ENCODE measurements at places on chromosomes 7 and 10.
A peak's percentile ranks its signal among the peaks of the same experiment; 100 is the strongest.

GRCh38 chr10:21807180-21807579 lies 196.3 kb downstream of the DNAJC1 start:
- no peak for DNase-seq

DNA sequence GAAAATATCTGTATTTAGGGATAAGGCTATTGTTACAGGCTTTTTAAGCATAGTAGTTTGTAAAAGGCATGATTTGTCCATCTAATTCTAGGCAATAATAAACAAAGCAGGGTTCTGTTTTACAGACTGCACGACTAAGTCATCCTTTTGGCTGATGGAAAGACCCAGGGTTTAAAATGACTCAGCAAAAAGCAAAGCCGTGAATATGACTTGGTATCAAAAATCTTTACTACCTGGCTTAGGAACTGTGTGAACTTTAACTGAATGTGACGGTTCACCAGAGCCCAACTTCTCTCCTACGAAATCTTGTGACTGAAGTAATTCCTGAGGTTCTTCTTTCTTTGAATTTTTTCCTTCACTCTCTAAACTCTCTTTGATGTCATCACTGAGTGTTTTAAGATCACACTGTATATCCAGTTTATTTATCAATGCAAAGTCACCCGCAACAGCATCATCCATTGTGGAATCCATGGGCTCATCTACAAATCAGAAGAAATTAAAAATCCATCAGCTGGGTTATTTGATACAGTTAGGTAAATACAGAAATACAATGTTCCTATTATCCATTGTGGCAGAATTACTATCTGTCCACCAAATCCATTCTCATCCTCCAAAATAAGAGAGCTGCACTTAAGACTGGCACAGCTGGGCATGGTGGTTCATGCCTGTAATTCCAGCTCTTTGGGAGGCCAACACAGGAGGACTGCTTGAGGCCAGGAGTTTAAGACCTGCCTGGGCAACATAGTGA lies 17.0 kb downstream of the ATE1 start:
- DNase-seq = no peak

- DNase-seq = no peak
These were observed 6.4 kb upstream of the ZNF716 start for GRCh38 chr7:57443567-57443966.

DNA sequence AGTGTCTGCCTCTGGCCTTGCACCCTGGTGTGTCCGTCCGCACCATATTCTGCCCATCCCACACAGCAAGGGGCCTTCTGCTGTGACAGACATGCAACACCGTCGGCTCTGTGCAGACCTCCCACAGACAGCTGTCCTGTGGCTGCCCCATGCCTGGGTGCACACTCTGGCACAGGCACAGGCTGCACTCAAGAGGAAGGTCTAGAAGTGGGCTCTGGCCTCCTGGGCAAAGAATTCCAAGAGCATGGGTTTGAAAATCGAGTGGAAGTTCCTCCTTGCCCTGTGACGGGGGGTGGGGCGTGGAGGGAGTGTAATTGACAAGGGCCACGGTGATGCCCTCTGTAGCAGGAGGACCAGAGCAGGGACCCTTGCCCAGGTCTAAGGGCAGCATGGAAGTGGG lies 4.3 kb upstream of the LOXL4 start:
- DNase-seq = no peak

- no peak for DNase-seq
These were observed 126.6 kb downstream of the CUX1 start for GRCh38 chr7:101943889-101944600.

- no peak for DNase-seq
These were observed 402.0 kb downstream of the RPS24 start for GRCh38 chr10:78435484-78436221.

- no peak for DNase-seq
These were observed 48.5 kb upstream of the KCNMA1 start for GRCh38 chr10:77686096-77686495.

- no peak for DNase-seq
These were observed 651.0 kb upstream of the STEAP1 start for GRCh38 chr7:89503281-89503680.

GRCh38 chr10:104333032-104333727 lies 5.1 kb downstream of the ITPRIP start:
- peak; percentile 76 for DNase-seq

- DNase-seq = no peak
These were observed 49.7 kb upstream of the WNT16 start for GRCh38 chr7:121279060-121279620.
